ENCODE measurements at places on chromosomes 5 and 9. TPM values are rescaled to one million over a fixed set of nuclear protein-coding genes. Genes with fewer than 3 reads are reported as not detected.

Gene AGGF1
- 12.0 TPM for total RNA-seq

DNA sequence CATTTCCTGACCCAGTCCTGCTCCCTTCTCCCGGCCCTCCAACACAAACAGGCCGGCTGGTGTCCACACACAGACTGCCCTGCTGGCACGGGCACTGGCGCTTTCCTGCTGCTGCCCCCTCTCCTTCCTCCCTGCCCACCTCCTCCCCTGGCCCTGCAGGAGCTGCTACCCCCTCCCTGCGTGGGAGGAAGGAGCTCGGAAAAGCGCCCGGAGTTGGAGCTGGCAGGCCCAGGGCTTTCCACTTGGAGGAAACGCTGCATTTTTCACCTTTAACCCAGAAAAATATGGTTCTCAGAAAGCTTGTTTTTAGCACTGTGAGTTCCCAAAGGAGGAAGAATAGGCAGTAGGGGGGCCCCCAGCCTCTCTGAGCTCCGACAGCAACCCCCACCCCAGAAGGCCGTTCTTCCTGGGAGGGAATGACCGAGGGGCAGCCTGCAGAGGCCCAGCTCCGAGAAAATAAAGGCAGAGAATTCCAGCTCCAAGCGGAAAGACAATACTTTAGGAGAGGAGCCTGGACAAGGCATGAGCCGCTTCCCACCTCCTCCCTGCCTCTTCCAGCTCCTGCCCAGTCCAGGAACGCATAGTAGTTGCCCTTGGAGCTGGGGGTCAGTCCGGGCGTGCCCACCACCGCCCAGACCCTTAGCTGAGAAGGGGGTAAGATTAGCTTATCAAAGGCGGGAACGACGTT, 88.9 kb downstream of the LIFR start:
- peak; percentile 90 for DNase-seq

DNA sequence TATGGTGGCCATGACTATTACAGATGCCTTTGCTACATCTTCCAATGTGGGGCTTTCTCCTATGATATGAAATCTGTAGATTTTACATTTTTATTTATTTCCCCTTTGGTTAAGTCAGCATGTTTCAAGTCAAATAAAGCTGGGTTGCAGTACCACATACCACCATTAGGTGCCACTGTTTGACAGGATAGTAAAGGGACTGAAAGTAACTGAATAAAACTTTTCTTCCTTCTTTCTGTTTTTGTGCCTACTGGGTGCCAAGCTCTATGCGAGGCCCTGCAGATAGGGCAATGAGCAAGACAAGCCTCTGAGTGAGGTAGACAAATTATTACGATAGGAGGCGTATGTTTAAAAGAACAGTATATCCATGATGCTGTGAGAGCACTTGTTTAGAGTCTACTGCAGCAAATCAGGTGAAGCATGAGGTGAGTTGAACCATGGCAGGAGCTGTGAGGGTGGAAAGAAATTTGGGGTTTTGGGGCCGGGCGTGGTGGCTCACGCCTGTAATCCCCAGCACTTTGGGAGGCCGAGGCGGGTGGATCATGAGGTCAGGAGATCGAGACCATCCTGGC, 64.8 kb downstream of the GDNF start:
- no peak for DNase-seq

Gene RIMOC1
- 10.3 TPM for total RNA-seq

Gene HCN1
- total RNA-seq: not detected

Gene MUSK
- not detected for total RNA-seq

Gene PLGRKT
- total RNA-seq: 10.1 TPM

Gene MYMK
- total RNA-seq: not detected

Gene C9orf40
- total RNA-seq: 5.6 TPM

- no peak for DNase-seq
Observed at GRCh38 chr5:143110591-143110990, 292.9 kb downstream of the NR3C1 start.

Gene DDX46
- 31.7 TPM for total RNA-seq

- no peak for DNase-seq
Observed at GRCh38 chr5:2284678-2285077, 402.0 kb upstream of the IRX4 start.

DNA sequence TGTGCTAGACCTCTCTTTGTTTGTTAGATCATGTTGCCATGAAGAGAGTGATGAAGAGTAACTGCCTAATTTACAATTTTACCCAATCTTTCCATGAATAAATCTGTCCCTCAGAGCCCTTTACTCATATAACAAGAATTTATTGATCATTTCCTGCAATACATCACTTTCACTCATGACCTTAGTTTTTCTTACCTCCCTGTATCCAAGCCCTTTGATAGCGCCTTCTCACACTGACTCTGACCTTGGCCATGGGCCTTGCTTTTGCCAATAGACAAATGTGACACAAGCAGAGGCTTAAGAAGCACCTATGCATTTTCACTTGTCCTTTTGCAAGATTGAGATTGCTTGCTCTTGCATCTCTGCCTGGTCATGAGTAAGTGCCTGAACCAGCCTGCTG, 288.1 kb downstream of the NNT start:
- no peak for DNase-seq

Gene CCNJL
- total RNA-seq: 5.6 TPM

Gene GDNF
- 0.98 TPM for total RNA-seq

Gene PHF24
- total RNA-seq: 0.25 TPM

- DNase-seq: no peak
Observed at GRCh38 chr5:38695021-38695958, 138.8 kb upstream of the LIFR start.

Gene TMEM171
- not detected for total RNA-seq

- DNase-seq: no peak
Observed at GRCh38 chr5:76926329-76927105, 26.3 kb upstream of the CRHBP start.

Gene TMEM174
- total RNA-seq: not detected

GRCh38 chr5:9365512-9365911, 180.4 kb downstream of the SEMA5A start:
- DNase-seq: no peak

GRCh38 chr9:123846966-123847365, 83.0 kb downstream of the DENND1A start:
- no peak for DNase-seq

Gene NR5A1
- total RNA-seq: 1.2 TPM

DNA sequence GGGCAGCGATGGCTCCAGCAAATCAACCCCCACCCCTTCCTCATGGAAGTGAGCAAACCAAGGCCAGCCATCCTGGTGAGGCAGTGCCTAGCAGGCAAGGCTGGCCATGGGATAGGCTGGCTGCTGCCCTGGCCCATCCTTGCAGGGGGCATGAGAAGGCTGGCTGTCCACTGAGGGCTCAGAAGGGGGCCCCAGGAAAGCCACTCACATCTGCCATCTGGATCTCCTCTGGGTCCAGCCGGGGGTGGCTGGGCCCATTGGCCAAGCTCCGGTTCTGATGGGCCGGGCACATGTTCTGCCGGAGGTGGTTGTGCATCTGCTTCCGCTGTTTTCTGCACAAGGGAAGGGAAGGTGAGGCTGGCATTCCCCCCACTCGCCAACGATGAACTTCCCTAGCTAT, 57.1 kb downstream of the PSD2 start:
- no peak for DNase-seq

Gene NRARP
- total RNA-seq: 29.5 TPM

DNA sequence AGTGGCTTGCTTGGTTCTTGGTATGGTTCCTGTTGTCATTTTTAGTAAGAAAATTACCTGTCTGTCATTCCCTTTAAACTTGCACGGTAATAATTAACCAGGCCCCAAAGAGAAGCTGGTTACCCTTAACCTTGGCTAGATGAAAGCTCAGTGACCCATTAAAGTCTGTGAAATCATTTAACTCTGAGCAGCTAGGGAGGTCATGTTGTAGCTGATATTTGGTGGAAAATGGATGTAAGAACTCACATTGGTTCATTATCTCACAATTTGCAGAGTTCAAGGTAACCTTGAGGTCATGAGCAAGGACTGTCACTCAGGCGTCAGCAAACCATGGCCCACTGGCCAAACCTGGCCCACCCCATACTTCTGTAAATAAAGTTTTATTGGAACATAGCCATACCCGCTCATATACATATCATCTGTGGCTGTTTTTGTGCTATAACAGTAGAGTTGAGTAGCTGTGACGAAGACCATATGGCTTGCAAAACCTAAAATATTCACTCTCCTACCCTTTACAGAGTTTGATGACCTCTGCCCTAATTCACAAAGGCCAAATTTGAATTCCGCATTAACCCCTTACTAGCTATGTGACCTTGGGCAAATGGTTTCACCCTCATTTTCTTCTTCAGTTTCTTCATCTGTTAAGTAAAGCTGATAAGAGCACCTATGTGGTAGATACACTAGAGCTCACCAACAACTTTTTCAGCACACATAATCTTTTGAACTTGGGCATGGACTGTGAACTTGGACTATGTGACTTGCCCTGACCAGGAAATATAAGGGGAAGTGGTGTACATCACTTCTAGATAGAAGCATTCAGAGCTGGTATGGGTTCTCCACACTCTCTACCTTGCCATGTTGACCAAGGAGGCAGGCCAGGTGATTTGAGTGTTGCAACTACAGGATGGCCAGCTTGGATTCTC, 61.5 kb upstream of the CPEB4 start:
- DNase-seq: no peak
